Smooth muscle cell of trachea (primary cell): ENCODE measurements at places on chromosomes 12 and 14. TPM values are rescaled to one million over a fixed set of nuclear protein-coding genes. Genes with fewer than 3 reads are reported as not detected.

GUCY2C gene
- not detected in 2 replicates for total RNA-seq

CLEC1B gene
- total RNA-seq = not detected in 2 replicates

EFS gene
- total RNA-seq = 1.7 and 4.8 TPM in 2 replicates

PLEKHG7 gene
- not detected in 2 replicates for total RNA-seq

TAS2R7 gene
- not detected in 2 replicates for total RNA-seq

FSCB gene
- total RNA-seq = under 0.01 TPM in 1 of 2 replicates, not detected in the other

ANKRD33 gene
- total RNA-seq = 0.15 and 0.33 TPM in 2 replicates

ADAMTS20 gene
- total RNA-seq = not detected in 2 replicates

APAF1 gene
- total RNA-seq = 21.2 and 30.3 TPM in 2 replicates

OR6C2 gene
- not detected in 2 replicates for total RNA-seq

PLD4 gene
- total RNA-seq = under 0.01 TPM in 2 replicates

OTOGL gene
- under 0.01 and 0.29 TPM in 2 replicates for total RNA-seq

CCDC60 gene
- total RNA-seq = not detected in 2 replicates

SERPINA1 gene
- under 0.01 TPM in 1 of 2 replicates, not detected in the other for total RNA-seq

PALS1 gene
- total RNA-seq = 26.5 and 44.9 TPM in 2 replicates

IQSEC3 gene
- total RNA-seq = under 0.01 and 1.3 TPM in 2 replicates

MGAT4C gene
- not detected in 2 replicates for total RNA-seq

SCNN1A gene
- total RNA-seq = under 0.01 TPM in 1 of 2 replicates, not detected in the other

SVOP gene
- not detected in 2 replicates for total RNA-seq

SLC17A8 gene
- total RNA-seq = not detected in 2 replicates

POLR3B gene
- total RNA-seq = 10.9 and 13.8 TPM in 2 replicates

CLEC6A gene
- total RNA-seq = not detected in 2 replicates

B3GNT4 gene
- total RNA-seq = 0.33 TPM in 1 of 2 replicates, not detected in the other

CEP83 gene
- 8.9 and 18.8 TPM in 2 replicates for total RNA-seq

SERPINA9 gene
- total RNA-seq = 0.50 TPM in 1 of 2 replicates, not detected in the other

LRP1-AS gene
- total RNA-seq = not detected in 2 replicates

MEG3 gene
- total RNA-seq = 164 and 360 TPM in 2 replicates

ETFBKMT gene
- 3.5 and 4.2 TPM in 2 replicates for total RNA-seq

PRIMA1 gene
- total RNA-seq = not detected in 2 replicates

NYNRIN gene
- total RNA-seq = 20.4 and 42.7 TPM in 2 replicates

ACVRL1 gene
- 148 and 164 TPM in 2 replicates for total RNA-seq

LBHD2 gene
- not detected in 2 replicates for total RNA-seq

TNFRSF1A gene
- total RNA-seq = 186 and 187 TPM in 2 replicates
